ENCODE measurements at places on chromosomes 2 and 18.

DNA sequence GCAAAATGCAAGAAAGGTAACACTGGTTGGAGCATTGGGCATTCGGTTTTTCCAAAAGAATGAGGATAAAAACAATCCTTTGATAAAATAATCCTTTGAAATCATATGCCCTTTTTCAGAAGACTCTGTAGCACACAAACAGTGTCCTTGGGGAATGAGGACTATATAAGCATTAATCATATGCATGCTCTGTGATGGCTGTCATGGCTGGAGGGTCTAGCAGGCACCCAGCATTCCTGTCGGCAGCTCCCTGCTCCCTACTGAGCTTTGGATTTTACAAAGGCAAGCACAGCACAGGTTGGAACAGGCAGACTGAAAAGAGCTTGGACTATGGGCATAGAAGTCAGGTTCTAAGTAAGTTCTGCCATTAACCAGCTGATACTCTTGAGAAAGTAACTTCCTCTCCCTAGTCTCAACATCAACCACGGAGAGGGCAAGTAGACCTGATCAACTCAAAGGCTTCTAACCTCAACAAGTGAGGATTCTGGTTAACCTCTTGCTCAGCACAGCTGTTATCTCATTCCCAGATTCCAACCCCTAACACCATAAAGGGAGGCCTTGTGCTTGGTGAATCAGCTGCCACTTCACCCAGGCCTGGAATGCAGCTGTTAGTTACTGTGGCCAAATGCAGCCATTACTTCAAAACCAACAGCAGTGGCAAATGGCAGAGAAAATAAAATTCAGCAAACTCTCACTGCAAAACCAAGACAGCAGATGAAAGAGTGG is 29.5 kb downstream of the GALNT14 start:
- no peak for DNase-seq

- no peak for DNase-seq
Measured at GRCh38 chr2:199940373-199940772, 14.9 kb downstream of the TYW5 start.

DNA sequence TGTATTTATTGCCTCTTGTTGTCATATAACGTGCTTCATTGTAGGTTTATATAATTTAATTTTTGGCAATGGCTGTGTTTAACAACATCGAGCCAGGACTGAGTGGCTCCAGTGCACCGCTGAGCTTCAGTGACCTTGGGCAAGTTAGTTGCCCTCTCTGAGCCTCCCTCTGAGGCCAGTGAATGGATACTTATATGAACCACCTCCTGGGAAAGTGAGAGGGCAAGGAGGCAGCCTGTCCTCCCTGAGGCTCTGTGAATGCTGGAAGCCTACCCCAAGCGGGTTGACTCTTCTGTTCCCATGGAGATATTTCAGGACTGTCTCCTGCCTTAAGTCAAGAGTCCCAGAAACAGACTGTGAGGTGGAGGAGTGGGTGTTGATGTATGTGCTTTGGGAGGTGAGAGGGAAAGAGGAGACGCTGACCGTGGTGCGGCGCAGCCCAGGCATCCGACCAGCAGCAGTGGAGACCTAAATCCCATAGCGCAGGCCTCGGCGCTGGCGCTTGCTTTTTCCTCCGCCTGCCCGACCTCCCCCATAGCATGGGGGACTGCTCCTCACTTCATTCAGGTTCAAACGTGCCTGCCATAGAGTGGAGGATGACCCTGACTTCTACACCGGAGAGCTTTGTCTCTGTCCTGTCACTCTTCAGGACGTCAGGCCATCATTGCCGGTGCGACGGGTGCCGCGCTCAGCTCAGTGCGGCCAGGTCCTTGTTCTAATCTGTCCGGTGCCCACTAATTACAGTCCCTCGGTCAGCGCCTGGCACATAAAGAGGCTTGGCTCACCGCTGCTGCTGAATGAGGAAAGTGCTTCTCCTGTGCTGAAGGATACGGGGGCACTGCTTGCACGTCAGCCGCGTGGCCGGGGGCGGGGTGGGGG is 167.3 kb upstream of the HS6ST1 start:
- no peak for DNase-seq

- no peak for DNase-seq
Measured at GRCh38 chr2:197238043-197238365, 72.6 kb downstream of the ANKRD44 start.

DNA sequence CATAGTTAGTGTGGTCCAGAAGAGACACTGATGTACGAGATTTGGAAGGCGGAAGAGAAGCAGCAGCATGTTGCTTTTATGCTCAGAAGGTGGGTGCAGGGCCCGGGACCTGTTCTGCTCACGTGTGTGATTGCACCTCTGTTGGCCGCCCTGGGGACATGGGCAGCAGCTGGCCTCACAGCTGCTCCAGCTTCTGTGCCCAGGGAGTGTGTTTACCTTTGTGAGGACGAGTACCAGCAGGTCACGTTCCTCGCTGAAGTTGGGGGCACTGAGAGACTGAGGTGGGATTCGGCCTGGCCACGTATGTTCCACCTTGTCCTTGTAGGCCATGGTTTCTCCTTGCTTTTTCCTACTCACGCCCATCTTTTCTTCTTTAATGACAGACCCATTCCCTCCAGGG is 86.3 kb downstream of the PMAIP1 start:
- DNase-seq: no peak

DNA sequence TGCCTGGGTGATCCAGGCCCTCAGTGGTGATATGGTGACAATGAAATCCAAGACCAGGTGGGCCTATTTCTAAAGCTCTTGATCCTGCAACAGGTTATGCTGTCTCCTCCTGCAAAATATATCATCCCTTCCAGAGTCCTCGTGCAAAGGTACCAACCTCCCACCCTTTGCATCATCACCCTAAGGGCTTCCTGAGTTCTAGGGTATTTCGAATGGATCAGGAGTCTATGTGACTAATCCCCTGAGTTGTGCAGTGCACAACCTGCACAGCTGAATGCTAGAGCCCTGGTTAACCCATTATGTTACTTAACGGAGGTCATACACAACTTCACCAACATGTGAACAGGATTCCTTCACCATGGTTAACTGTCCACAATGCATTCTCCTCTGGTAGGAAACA is 13.4 kb upstream of the NPAS2 start:
- no peak for DNase-seq

DNA sequence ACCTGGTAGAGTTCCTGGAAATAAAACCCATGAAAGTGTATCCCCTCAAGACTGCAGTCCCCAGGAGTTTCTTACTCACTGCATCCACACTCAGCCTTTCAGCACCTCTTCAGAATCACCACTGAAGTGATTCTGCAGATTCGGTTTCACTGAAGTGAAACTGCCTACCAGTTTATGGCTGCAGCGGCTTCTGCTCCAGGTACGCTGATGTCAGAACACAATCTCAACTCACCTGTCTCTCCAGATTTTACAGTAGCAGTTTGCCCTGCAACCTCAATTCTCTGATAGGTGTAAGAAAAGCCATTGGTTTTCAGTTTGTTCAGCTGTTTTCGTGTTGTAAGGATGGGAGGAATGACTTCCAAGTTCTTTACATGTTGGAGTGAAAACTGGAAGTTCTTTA is 124.8 kb downstream of the TSN start:
- DNase-seq: no peak

GRCh38 chr18:76450452-76451395 is 44.3 kb downstream of the ZNF516 start:
- no peak for DNase-seq

Measured in cortex of kidney (tissue), 1 donor.